ENCODE measurements at places on chromosomes 1 and 21.

DNA sequence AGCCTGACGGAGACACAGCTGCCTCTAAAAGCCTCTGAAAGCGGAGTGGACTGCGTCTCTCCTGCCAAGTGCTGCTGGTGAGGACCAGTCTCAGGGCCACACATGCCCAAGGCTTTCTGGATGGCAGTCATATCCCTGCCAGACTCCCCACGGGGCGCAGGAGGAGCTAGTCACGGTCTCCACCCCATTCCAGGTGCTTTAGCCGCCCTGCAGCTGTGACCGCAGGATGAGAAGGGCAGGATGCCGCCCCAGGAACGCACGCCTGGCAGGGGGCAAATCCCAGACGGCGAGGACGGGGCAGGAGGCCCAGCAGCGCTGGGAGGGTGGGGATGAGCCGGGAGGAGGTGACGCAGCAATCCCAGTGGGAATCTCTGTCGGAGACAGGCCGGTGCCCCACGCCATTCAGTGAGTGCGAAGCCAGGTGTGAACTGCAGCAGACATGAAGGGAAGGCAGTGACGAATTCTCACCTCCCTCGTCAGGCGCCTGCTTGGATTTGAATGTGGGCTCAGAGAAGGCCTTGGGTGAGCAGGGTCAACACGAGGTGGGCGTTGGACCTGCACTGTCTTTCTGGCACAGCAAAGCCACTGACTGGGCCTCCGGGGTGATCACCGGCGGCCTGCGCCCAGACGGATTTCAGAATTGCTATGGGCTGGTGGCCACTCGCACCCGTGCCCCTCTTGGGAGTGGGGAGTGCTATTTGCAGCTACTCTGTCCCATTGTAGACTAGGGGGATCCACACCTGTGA lies 38.5 kb upstream of the SLC19A1 start:
- DNase-seq, result no peak

DNA sequence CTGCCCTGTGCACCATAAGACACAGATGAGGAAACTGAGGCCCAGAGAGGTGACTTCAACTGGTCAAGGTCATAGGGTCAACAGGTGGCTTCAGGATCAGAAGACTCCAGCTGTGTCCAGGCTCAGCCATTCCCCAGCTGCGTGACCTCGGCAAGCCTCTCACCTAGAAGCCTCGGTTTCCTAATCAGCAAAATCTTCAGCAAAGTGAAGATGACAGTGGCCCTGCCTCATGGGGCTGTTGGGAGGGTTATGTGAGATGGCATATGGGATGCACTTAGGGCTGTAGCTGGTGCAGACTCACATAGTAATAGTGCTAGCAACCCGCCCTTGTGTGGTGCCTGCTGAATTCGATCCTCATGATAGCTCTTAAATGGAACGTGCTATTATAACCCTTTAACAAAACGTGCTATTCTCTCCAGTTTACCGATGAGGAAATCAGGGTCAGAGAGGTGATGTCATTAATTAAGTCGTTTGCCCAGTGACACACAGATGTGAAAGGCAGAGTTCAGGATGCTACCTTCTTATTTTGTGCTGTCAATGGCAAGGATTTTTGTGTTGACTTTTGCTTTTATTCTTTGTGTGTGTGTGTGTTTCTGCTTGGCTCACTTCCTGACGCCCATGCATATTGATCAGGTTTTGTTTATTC lies 472.9 kb downstream of the MATN1 start:
- no peak for DNase-seq

DNA sequence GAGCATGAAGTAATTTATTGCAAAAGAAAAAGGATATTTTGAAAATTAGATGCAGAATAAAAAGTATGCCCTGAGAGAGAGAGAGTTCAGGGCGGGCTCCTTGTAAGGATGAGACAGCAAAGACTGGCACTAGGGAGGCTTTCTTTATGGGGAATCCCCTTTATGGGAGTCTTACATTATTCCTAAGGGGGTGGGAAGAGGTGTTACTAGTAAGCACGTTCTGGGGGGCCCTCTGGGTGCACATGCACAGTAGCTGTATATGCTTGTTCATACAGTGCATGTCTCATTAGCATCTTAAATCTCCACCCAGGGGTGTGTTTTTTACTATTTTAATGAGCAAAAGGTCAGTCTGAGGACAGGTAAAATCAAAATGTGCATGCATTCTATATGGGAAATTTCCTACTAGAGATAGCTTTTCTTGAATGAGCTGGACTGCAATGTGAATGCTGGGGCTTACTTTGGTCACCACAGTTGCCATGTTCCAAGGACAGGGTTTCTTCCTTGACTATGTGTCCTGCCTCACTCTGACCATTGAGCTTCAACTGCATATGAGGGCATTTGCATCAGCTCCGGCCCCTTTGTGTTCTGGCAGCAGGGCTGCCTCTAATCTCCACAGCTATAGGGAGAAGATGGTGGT lies 614.1 kb downstream of the NUF2 start:
- DNase-seq, result no peak

DNA sequence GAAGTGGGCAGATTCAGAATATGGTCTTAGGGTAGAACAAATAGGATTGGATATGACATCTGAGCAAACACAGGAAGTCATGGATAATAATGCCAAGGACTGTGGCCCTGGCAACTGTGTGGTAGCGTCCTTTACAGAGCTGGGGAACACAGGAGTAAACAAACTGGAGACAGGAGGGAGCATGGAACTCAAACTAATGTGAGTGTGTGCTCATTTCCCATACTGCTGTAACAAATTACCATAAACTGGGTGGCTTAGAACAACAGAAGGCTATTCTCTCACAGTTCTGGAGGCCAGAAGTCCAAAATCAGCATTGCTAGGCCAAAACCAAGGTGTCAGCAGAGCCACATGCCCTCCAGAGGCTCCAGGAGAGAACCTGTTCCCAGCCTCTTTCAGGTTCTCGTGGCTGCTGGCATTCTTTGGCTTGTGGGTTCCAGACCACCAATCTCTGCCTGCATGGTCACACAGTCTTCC lies 106.4 kb downstream of the TGFBR3 start:
- no peak for DNase-seq

- DNase-seq, result peak; percentile 95
Observed at GRCh38 chr1:112395821-112396652, at the start of gene CTTNBP2NL. CTTNBP2NL (plus strand) TSS chr1:112396214; CDS start chr1:112416166, 19,952 bp downstream.

- no peak for DNase-seq
Observed at GRCh38 chr1:67605209-67605780, 79.7 kb upstream of the GADD45A start.

GRCh38 chr1:157961805-157962762 lies 31.4 kb upstream of the KIRREL1 start:
- peak; percentile 79 for DNase-seq

DNA sequence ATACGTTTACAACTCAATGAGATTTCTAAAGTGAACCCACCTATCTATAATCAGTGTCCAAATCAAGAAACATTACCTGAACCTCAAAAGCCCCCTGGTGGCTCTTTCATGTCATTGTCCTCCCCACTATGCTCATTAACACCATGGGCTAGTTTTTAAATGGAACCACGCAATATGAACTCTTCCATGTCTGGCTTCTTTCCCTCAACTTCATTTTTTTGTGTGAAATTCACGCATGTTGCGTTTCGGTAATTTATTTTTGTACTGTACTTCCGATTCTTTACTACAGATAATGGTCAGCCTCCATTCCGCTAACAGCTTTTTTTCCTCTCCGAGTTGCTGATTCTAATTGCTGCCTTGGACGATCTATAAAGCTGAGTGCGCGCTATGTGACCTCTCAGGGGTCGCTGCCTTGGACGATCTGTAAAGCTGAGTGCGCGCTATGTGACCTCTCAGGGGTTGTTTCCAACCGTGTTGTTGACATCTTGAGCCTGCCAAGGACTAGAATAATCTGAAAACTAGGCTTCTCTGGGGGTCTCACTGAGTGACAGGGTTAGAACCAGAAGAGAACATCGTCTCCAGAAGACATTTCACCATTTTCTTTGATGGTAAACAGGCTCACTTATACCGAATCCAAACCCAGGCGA lies 1.1 kb upstream of the CACYBP start:
- DNase-seq, result peak; percentile 70

DNA sequence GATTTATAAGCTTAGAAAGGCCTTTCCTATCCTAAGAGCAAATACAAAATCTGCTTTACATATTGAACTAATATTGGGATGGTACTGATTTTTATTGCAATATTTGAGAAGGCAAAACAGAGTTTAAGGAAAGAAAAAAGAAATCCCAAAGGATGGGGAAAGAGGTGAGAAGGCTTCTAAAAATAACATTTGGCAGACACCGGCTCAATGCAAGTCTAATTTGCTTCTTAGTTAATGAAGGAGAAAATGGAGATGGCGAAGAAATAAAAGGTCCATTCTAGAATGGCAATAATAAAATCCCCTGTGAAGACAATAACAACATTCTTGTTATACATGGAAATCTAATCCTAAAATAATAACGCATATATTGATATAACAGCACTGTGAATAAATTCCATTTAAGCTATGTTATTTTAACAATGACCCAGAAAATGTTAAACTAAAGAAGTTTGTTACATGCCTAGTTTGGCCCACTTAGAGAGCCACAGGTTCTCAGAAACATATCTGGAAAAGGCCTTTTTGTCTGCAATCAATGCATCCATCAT lies 117.7 kb downstream of the HLCS start:
- DNase-seq, result no peak

- DNase-seq, result peak; percentile 55
Observed at GRCh38 chr1:116486424-116486823, 84.4 kb downstream of the CD58 start.

GRCh38 chr1:55311979-55312378 lies 96.8 kb upstream of the USP24 start:
- no peak for DNase-seq

DNA sequence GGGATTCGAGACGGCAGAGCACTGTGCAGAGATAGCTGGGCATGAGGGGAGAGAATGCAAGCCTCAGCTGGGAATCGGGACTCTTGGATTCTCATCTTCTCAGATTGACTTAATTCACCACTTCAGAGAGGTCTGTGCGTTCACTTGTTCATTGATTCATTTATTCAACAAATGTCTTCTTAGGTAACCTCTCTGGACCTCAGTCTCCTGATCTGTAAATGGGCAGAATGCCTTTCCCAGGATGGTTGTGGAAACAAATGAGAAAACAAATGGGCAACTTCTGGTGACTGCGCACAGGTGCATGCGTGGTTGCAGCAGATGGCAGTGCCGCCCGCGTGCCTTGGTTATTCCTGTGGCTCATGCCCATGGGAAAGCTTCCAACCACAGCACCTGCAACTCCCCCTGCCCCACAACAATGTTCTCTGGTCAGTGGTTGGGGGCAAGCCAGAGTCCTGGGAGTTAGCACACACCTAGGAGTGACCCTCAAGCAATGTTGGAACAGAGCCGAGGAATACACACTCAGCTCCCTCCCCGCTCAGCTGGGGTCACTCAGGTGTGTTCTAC lies 110.1 kb upstream of the RUNX3 start:
- DNase-seq, result no peak

- no peak for DNase-seq
Observed at GRCh38 chr1:169298441-169298840, 69.2 kb downstream of the NME7 start.

GRCh38 chr1:89757532-89757931 lies 63.3 kb upstream of the LRRC8D start:
- DNase-seq, result peak; percentile 81

- DNase-seq, result no peak
Observed at GRCh38 chr21:45615145-45615711, 28.3 kb upstream of the PCBP3 start.

DNA sequence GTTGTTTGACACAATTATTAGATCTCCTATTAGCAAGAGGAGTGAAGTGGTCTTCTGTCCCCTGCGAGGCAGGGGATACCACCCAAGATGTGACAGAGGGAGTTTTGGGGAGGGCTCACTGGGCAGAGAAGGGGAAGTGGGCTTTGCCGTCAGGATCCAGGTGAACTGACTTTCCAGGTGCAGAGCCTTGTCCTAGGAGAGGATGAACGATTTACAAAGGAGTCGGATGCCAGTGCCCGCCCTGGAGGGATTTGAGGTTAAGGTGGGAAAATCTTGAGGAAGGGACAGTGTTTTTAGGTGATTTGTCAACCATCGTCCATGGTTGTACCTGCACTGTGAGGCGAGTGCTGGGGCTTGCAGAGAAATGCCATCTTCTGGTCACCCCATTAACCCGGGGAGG lies 201.0 kb downstream of the CAMTA1 start:
- DNase-seq, result no peak

GRCh38 chr1:153365696-153366095 lies 8.0 kb downstream of the S100A9 start:
- DNase-seq, result no peak

- no peak for DNase-seq
Observed at GRCh38 chr1:96482616-96483015, 239.0 kb upstream of the PTBP2 start.

- DNase-seq, result no peak
Observed at GRCh38 chr1:109827986-109828385, 64.3 kb upstream of the EPS8L3 start.

GRCh38 chr1:37020653-37021277 lies 13.6 kb downstream of the GRIK3 start:
- DNase-seq, result peak; percentile 11

- no peak for DNase-seq
Observed at GRCh38 chr1:97063532-97063931, 341.9 kb downstream of the PTBP2 start.

DNA sequence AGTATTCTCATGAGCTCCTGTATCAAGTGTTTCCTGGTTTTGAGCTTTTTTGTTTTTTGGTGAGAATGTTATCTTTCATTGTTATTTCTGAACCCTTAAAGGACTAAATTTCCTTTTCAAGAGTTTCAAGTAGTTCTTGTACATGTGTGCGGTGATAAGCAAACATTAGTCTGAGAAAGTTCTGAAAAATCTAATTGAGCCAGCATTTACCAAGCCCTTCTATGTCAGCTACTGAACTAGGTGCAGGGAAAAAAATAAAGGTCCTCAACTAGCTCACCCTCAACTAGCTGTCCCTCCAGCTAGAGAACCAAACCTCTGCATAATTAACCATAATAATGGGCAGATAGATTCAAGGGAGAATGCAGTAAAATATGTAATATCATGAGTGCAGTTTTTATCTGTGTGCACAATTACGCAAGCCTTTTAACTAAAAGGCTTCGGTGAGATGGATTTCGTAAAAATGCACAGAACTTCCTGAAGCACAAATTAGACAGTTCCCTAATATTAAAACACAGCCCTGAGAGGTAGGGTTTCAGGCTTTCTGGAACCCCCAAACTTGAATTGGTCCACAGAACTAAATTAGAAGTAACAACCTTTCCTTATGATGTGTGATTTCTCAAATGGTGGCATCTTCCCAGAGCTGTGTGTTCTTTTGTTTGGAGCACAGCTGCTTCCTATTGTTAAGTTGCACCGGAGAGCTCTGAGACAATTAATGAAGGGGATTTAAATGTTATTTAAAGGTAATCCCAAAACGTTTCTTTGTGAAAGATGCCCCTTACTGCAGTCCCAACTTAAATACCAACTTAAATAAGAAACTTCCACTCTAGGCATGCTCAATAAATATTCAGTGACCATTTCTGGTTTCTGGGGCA lies 165.8 kb downstream of the NFIA start:
- DNase-seq, result no peak

- no peak for DNase-seq
Observed at GRCh38 chr1:2583871-2584351, 2.7 kb upstream of the PRXL2B start.

- DNase-seq, result no peak
Observed at GRCh38 chr1:1081311-1082238, 7.5 kb upstream of the RNF223 start.
